ENCODE measurements at places on chromosomes 12 and 14. TPM values are rescaled to one million over a fixed set of nuclear protein-coding genes. Genes with fewer than 3 reads are reported as not detected.

- DNase-seq = peak; percentile 18
- H3K27ac ChIP-seq = no peak overlapping the region
- H3K4me1 ChIP-seq = no peaks in the 10 kb centered on the region
- no peak overlapping the region for H3K4me3 ChIP-seq
Observed at GRCh38 chr12:112750971-112751370, 40.6 kb upstream of the RPH3A start.

The FAM222A gene
- under 0.01 TPM for total RNA-seq

The RNASE3 gene
- not detected for total RNA-seq

GRCh38 chr14:20002319-20002718, 356 bp downstream of the OR4Q2 start:
- no peaks in the 10 kb centered on the region for H3K27me3 ChIP-seq
- no peaks in the 10 kb centered on the region for H3K36me3 ChIP-seq
- no peak for DNase-seq
- H3K27ac ChIP-seq = no peak overlapping the region

All from fibroblast of lung (primary cell).